AG09309 (cell line): ENCODE measurements at places on chromosomes 7 and 10.

GRCh38 chr7:4486907-4487306 is 195.2 kb upstream of the FOXK1 start:
- no peak for DNase-seq

DNA sequence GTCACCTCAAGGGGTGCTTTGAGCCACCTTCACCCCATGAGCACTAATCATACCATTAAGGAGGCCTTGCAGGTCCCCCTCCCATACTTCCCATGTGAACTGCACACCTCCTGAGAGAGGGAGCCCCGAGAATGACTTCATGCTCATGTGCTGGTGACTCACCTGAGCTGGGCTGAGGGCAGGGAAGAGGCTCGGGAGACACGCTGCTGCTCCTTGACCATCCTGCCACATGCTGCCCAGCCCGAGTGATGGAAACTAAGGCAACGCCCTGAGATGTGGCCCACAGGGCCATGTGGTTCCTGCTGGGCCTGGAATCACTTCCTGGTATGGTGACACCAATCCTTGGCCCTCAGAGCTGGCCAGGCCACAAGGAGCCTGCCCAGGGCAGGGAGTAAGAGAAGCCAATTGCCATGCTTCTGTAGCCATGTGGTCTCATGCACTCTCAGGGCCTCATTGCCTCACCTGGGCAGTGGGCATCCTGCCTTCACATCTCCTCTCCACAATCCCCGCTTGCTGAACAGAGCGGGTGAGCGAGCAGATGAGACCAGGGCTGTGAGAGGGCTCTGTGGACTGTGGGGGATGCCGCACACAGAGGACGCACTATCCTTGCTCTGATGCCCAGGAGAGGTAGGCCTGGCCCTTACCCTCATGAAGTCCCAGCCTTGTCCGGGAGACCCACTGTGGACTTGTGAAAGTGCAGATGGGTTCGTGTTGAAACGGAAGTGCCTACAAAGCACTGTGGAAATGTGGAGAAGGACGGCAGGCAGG is 18.3 kb upstream of the PPIF start:
- no peak for DNase-seq

DNA sequence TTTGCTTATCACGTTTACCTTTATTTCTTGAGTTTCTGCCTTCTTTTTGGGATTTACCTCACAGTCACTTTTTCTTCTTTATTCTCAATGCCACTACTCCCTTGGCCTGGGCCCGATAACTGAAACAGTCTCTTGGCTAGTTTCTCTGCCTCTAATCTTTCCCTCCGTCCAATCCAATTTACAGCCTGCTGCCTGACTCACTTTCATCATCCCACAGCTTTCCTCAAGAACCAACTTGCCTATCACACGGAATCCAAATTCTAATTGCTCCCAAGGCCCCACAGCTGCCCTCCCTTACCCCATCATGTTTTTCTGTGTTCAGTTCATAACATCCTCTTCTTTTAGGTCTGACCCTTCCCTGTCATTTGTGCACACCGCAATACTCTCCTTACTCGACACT is 121.4 kb downstream of the HIPK2 start:
- no peak for DNase-seq

DNA sequence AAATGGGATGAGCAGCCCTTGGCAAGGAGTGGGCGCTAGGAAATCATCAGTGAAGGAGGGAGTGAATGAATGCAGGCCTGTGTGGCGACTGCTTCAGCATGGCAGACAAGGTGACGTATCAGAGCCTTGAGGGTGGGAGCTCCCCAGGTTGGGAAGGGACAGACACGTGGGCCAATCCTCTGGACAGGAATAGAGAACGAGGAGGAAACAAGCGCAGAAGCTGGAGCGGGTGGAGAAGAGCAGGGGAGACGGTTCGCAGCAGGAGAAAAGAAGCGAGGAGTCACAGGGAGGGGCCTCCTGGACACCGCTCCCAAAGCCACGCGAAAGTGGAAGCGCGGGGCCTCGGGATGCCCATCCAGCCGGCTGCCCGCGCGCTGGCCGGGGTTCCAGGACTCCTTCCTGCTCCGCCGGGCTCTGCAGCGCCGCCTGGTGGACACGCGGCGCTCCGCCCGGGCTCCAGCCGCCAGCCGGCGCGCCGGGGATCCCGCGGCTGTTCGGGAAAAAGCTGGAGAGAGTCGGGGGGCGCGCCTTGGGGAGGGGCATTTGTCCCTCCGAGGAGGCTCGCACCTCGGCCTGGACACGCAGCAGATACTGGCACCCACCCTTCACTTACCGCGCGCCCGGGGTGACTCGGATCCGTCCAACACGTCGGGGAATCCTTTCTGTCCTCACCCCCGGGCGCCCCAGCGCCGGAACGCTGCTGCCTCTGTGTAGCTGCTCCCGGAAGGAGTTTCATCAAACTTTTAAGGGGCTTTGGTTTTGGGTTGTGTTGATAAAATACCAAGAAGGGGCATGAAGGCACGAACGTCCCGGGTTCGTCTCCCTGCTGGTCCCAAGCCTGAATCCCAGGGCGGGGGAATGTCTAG is 6.3 kb downstream of the ZNF503 start:
- no peak for DNase-seq
